HuH-7.5 (cell line): ENCODE measurements at places on chromosomes 2 and 18.

DNA sequence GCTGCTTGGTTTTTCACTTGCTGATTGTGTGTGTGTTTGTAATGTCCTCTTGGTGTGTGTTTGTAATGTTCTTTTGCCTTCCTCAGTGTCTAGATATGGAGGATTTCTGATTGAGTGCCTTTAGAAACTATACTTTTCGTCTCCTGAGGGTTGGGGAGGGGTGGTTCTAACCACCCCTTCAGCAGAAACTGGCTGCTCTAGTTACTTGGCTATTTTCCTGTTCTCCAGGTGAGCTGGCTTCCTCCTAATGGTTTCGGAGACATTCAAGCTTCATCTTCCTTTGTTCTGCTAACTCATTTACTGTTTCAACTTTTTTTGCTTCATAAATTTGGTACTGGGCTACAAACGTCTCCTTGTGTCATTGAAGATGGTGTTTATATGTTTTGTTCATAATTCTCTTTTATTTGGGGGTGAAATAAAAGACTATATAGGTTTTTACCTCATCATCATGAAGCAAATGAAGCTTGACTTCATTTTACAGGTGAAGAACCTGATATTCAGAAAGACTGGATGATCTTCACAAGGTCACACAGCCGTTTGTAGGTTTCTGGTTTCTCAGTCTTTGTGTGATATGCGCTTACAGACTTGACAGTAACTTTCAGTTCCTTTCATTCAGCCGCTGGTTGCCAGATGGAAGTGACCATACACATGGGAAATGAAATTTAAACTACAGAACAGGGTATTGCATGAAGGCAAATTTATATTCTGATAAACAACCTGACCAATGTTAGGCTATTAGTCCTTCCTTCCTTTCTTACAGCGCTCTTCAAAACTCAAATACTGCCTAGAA is 238.5 kb downstream of the GALR1 start:
- no peak for DNase-seq

DNA sequence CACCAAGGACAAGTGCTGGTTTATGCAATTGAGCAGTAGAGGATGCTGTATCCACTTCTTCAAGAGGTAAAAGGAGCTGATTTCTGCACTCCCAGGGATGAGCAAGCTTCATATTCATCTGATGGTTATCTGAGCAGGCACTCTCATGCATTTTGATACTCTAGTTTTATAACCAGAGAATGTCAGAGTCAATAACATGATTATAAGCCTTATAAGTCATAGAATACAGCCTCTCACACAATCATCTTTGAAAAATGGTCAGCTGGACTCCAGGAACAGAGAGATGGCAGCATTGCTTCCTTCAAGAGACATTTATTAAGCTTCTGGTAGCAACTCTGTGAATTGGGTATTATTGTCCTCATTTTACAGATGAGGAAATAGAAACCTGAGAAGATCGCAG is 167.1 kb downstream of the SLC8A1 start:
- no peak for DNase-seq

GRCh38 chr2:62412347-62412742 is 93.7 kb downstream of the TMEM17 start:
- no peak for DNase-seq

DNA sequence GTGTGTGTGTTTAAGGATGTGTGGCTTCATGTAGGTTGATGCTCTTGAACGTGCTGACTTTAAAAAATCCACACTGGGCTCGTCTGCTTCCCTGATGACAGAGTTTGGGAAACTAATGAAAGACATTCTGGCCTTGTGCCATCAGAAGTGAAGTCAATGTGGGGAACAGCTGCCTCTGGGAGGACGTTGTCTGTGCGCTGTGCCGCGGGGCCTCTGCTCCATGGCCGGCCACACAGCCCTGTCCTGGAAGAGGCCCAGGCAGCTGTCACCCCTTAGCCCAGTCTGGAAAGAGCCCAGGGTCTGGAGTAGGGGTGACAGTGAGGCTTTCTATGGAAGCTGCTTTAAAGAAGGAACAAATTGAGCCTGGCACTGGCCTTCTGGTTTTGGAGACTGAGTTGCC is 155.8 kb downstream of the SH3RF3 start:
- DNase-seq: no peak

GRCh38 chr2:43059183-43059897 is 167.1 kb downstream of the ZFP36L2 start:
- DNase-seq: no peak

- DNase-seq: no peak
These were observed 2.8 kb downstream of the INSIG2 start for GRCh38 chr2:118091140-118091478.

GRCh38 chr2:212712991-212713390 is 174.4 kb upstream of the ERBB4 start:
- no peak for DNase-seq

- DNase-seq: no peak
These were observed 12.8 kb downstream of the ASIC4 start for GRCh38 chr2:219527076-219527394.

- no peak for DNase-seq
These were observed 33.4 kb downstream of the MFSD6 start for GRCh38 chr2:190441564-190441963.
